ENCODE measurements at places on chromosomes 12 and 14.

GRCh38 chr12:32089586-32089985 is 17.1 kb upstream of the BICD1 start:
- no peaks in the 10 kb centered on the region for H3K4me1 ChIP-seq
- H3K4me3 ChIP-seq: no peak overlapping the region
- no peak for DNase-seq
- no peak overlapping the region for H3K27ac ChIP-seq

- H3K27me3 ChIP-seq: no peaks in the 10 kb centered on the region
- H3K4me1 ChIP-seq: peaks cover 3% of the 10 kb centered on the region
- no peak overlapping the region for H3K4me3 ChIP-seq
- no peak overlapping the region for H3K27ac ChIP-seq
Observed at GRCh38 chr12:51450806-51451205, 26.2 kb downstream of the SLC4A8 start.

- no peak overlapping the region for H3K27ac ChIP-seq
- no peak overlapping the region for H3K4me3 ChIP-seq
- H3K36me3 ChIP-seq: no peaks in the 10 kb centered on the region
- DNase-seq: no peak
Observed at GRCh38 chr12:76020281-76020680, 11.3 kb downstream of the PHLDA1 start.

GRCh38 chr14:90620568-90621077 is 195.6 kb downstream of the TTC7B start:
- H3K4me3 ChIP-seq: no peak overlapping the region
- peaks cover 10% of the 10 kb centered on the region for H3K4me1 ChIP-seq
- H3K36me3 ChIP-seq: no peaks in the 10 kb centered on the region
- H3K27me3 ChIP-seq: no peaks in the 10 kb centered on the region
- DNase-seq: no peak

DNA sequence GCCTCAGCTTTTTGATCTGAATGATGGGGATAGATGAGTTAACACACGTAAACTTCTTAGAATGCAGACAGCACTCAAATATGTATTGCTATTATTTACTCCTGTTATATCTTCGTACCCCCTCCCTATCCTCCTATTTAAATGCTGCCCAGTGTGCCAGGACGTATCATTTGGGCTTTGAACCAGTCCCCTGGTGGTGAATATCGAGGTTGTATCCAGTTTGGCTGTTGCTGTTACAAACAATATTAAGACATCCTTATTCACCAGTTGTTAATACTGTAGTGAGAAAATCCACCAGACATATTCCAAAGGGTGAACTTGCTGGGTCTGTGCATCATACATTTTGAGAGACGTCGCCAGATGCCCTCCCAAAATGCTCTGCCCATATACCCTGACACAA is 51.5 kb upstream of the FOXN3 start:
- no peaks in the 10 kb centered on the region for H3K36me3 ChIP-seq
- DNase-seq: no peak
- no peak overlapping the region for H3K27ac ChIP-seq
- H3K4me1 ChIP-seq: peaks cover 3% of the 10 kb centered on the region

GRCh38 chr14:24060984-24061913 is 9.4 kb downstream of the CARMIL3 start:
- no peak overlapping the region for H3K4me3 ChIP-seq
- no peaks in the 10 kb centered on the region for H3K36me3 ChIP-seq
- H3K27ac ChIP-seq: no peak overlapping the region
- no peaks in the 10 kb centered on the region for H3K4me1 ChIP-seq
- no peaks in the 10 kb centered on the region for H3K27me3 ChIP-seq
- no peak for DNase-seq

GRCh38 chr12:14913381-14913781 is 25.0 kb downstream of the ERP27 start:
- no peaks in the 10 kb centered on the region for H3K27me3 ChIP-seq
- no peaks in the 10 kb centered on the region for H3K36me3 ChIP-seq
- no peak overlapping the region for H3K27ac ChIP-seq

DNA sequence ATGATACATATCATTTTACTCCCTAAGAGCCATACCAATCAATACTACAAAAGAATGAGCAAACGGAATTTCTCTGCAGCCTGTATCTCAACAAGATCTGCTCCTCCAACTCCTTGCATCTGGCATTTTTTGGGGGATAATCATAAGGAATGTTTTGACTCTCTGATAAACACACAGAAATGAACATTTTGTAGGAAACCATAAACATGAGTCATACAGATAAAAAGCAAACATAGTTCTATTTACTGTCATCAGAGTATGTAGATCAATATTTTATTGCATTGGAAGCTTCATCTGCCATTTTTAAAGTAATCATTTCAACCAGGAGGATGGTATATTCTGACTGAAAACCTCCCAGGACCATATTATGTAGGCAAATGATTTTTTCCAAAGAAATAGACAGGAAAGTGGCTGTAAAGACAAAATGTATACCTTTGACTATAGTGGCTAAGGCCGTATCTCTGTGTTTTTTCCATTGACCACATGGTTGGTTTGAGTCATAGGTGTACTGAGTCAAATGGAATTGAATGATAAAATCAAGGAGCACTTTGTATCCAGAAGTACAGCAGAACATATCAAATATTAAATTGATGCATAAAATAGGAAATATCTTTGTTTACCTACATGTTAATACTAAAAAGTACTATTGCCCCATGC is 32.4 kb upstream of the CD69 start:
- no peaks in the 10 kb centered on the region for H3K36me3 ChIP-seq
- H3K27ac ChIP-seq: no peak overlapping the region
- H3K4me1 ChIP-seq: no peaks in the 10 kb centered on the region
- H3K27me3 ChIP-seq: no peaks in the 10 kb centered on the region
- H3K4me3 ChIP-seq: no peak overlapping the region

DNA sequence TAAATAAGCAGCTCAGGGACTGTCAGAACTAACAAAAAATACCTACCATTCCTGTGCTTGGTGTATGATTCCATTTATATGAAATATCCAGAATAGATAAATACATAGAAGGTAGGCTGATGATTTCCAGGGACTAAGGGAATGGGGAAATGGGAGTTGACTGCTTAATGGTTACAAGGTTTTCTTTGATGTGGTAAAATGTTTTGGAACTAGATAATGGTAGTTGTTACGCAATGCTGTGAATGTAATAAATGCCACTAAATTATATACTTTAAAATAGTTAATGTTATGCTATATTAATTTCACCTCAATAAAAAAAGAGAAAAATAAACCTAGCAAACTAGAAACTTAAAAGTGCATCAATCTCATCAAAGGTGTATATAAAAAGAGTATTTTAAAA is 41.1 kb downstream of the CEP83 start:
- DNase-seq: no peak
- no peaks in the 10 kb centered on the region for H3K27me3 ChIP-seq
- no peaks in the 10 kb centered on the region for H3K36me3 ChIP-seq
- no peak overlapping the region for H3K4me3 ChIP-seq
- no peak overlapping the region for H3K27ac ChIP-seq

- H3K27ac ChIP-seq: no peak overlapping the region
- H3K36me3 ChIP-seq: no peaks in the 10 kb centered on the region
- no peaks in the 10 kb centered on the region for H3K4me1 ChIP-seq
Observed at GRCh38 chr14:76080025-76080424, 71.7 kb upstream of the GPATCH2L start.

DNA sequence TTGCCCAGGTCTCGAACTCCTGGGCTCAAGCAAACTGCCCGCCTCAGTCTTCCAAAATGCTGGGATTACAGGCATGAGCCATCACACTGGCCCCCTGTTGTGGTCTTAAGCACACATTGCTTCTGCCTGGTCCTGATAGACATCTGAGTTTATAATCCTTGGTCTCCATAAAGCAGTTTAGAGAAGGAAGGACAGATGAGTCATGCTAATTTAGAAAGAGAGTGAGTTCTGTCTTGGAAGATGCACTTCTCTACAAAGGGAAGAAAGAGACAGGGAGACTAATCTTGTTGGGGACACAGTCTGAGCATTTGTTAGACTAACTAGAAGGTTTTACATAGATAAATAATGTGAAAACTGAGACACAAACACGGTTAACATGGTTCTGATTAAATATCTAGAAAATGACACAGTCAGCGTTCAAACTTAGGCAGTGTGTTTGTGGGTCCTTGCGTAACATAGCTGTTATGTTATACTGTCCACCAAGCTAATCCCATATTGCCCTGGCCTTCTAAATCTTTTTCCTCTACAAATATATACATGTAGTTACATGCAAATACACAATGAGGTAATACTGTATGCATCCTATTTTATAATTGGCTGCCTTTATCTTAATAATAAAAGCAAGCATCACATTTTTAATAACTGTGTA is 31.0 kb downstream of the SAMD4A start:
- no peaks in the 10 kb centered on the region for H3K4me1 ChIP-seq
- H3K4me3 ChIP-seq: no peak overlapping the region
- no peaks in the 10 kb centered on the region for H3K36me3 ChIP-seq
- H3K27me3 ChIP-seq: no peaks in the 10 kb centered on the region
- no peak overlapping the region for H3K27ac ChIP-seq

DNA sequence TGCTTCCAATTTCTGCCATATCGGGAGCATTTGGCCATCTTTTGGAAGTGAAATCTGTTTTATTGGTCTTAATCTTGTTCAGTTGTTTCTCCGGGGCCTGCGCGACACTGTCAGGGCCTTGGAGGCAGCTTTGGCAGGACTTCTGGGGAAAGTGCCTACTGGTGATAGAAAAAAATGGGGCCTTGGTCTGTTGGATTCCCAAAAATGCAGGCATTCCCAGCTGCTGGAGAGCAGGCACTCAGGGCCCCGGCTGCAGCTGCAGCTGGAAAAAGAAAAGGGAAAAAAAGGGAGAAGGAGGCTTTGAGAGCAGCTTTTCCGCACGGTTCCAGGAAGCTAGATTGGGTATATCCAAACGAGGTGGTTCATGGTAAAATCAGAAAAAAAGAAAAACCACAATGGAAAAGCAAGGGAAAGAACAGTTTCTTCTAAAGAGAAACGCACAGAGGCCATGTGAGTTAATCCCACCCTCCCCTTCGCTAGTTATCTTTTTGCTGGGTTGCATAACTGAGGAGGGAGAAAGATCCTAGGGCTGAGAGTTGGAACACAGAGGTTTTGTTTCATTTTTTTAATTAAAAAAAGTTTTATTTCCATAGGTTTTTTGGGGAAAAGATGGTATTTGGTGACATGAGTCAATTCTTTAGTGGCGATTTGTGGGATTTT is 134.7 kb upstream of the RFLNA start:
- H3K36me3 ChIP-seq: no peaks in the 10 kb centered on the region
- DNase-seq: no peak
- H3K4me1 ChIP-seq: peaks cover 8% of the 10 kb centered on the region
- peak overlapping the region; percentile 23 for H3K27ac ChIP-seq
- no peak overlapping the region for H3K4me3 ChIP-seq

DNA sequence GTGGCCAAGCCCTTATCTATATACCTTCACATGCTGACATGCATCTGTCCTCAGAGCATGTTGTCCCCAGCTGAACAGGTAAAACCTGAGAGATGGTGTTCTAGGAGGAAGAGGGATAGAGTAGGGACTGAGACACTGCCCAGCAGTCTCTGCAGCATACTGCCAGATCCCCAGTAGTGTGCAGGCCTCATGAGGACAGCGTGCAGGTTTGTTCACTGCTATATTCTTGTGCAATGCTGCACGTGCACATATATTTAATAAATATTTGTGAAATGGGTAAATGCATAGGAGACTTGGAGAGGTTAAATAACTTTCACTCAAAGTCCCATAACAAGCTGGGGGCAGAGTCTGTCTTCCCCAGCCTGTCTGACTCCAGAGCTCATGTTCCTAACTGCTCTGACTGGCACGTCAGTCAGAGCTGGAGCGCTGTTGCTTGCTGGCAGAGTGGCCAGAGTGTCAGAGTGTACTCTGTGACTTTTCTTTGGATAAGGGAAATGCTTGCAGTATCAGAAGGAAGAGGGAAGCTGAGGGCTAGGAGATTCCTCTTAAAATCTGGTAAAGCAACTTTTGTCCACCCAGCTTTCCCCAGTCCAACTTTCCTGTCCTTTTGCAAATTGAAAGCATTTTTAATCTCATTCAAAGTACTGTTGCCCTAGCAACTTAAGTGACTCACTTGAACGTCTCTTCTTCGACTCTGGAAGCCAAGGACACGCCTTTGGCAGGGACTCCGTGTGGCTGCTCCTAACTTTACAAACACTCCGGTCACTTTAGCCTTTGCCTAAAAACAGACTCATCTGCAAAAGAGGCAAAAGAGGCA is 14.9 kb upstream of the POLR3B start:
- peak overlapping the region; percentile 57 for H3K27ac ChIP-seq
- no peak overlapping the region for H3K4me3 ChIP-seq
- no peaks in the 10 kb centered on the region for H3K36me3 ChIP-seq
- DNase-seq: peak; percentile 91

DNA sequence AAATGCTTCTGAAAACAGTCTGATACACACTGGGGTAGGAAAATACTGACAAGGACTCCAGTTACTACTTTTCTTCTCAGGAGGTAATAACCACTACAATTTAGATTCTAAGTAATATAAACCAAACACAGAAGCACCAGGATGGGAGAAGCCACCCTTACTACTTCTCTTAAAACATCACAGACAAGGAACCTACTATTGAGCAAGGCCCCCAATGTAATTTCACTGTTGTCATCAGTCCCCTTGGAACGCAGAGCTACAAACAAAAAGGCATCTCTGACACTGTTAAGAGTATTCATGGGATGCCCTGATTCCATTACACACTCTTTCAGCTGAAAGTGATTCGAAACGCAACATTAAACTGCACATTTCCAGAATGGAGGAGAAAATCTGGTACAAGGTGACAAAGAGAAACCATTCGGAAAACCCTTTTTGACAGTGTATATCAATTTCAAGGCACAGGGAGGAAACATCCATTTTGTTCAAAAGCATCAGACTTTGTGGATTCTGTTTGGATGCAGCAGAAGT is 185.9 kb downstream of the PPM1H start:
- no peak for DNase-seq
- no peak overlapping the region for H3K4me3 ChIP-seq
- H3K4me1 ChIP-seq: no peaks in the 10 kb centered on the region

- DNase-seq: no peak
- H3K36me3 ChIP-seq: no peaks in the 10 kb centered on the region
- H3K4me3 ChIP-seq: no peak overlapping the region
- no peaks in the 10 kb centered on the region for H3K27me3 ChIP-seq
Observed at GRCh38 chr14:24325041-24325530, 9.8 kb downstream of the ADCY4 start.

- H3K4me1 ChIP-seq: no peaks in the 10 kb centered on the region
- H3K4me3 ChIP-seq: no peak within 1 kb of the TSS
- no peak for DNase-seq
- no peak within 1 kb of the TSS for H3K27ac ChIP-seq
- no peaks in the 10 kb centered on the region for H3K27me3 ChIP-seq
Observed at GRCh38 chr12:6840761-6841515, at the start of gene GNB3. GNB3 (plus strand) TSS chr12:6840925; CDS start chr12:6841288, 363 bp downstream.

DNA sequence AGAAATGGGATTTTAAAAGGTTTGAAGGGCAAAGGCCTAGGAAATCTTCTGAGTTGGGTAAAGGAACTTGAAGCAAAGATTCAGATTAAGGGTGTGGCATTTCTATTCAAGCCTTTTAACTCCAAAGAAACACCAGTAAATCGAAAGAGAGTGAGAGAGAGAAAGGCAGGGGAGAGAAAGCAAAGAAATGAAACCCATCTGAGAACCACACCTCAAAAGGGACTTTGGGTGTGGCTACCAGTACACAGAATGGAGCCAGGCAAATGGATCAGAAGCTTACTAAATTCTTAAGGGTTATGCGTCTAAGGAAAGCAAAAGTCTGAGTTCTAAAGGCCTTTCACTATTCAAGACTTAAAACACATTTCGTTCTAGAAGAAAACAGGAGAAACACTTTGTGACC is 277.4 kb downstream of the BCL11B start:
- H3K36me3 ChIP-seq: no peaks in the 10 kb centered on the region
- no peaks in the 10 kb centered on the region for H3K27me3 ChIP-seq
- H3K4me1 ChIP-seq: no peaks in the 10 kb centered on the region

Data from testis (tissue), 5 donors.